ENCODE measurements at places on chromosomes 5 and 9. TPM values are rescaled to one million over a fixed set of nuclear protein-coding genes. Genes with fewer than 3 reads are reported as not detected.

The NPR3 gene
- 20.5 TPM for polyA plus RNA-seq

The F12 gene
- not detected for polyA plus RNA-seq

The HTR1A gene
- polyA plus RNA-seq, result not detected

The CDC25C gene
- not detected for polyA plus RNA-seq

The FAM151B gene
- 1.1 TPM for polyA plus RNA-seq

The CCL27 gene
- polyA plus RNA-seq, result 0.57 TPM

- H3K36me3 ChIP-seq, result no peaks in the 10 kb centered on the region
- H3K4me3 ChIP-seq, result peak overlapping the region; percentile 68
- peaks cover 14% of the 10 kb centered on the region for H3K4me1 ChIP-seq
- H3K27me3 ChIP-seq, result no peaks in the 10 kb centered on the region
- peak overlapping the region; percentile 89 for H3K27ac ChIP-seq
Measured at GRCh38 chr5:65481171-65481581, 544 bp downstream of the ADAMTS6 start.

GRCh38 chr9:120235081-120235480, 344.9 kb downstream of the CDK5RAP2 start:
- no peaks in the 10 kb centered on the region for H3K4me1 ChIP-seq
- H3K27me3 ChIP-seq, result no peaks in the 10 kb centered on the region
- no peaks in the 10 kb centered on the region for H3K36me3 ChIP-seq
- no peak overlapping the region for H3K27ac ChIP-seq

GRCh38 chr5:178069909-178070308, 43.4 kb upstream of the N4BP3 start:
- no peak for DNase-seq
- no peak overlapping the region for H3K4me3 ChIP-seq
- H3K36me3 ChIP-seq, result no peaks in the 10 kb centered on the region
- H3K27ac ChIP-seq, result no peak overlapping the region
- H3K27me3 ChIP-seq, result peaks cover 3% of the 10 kb centered on the region

DNA sequence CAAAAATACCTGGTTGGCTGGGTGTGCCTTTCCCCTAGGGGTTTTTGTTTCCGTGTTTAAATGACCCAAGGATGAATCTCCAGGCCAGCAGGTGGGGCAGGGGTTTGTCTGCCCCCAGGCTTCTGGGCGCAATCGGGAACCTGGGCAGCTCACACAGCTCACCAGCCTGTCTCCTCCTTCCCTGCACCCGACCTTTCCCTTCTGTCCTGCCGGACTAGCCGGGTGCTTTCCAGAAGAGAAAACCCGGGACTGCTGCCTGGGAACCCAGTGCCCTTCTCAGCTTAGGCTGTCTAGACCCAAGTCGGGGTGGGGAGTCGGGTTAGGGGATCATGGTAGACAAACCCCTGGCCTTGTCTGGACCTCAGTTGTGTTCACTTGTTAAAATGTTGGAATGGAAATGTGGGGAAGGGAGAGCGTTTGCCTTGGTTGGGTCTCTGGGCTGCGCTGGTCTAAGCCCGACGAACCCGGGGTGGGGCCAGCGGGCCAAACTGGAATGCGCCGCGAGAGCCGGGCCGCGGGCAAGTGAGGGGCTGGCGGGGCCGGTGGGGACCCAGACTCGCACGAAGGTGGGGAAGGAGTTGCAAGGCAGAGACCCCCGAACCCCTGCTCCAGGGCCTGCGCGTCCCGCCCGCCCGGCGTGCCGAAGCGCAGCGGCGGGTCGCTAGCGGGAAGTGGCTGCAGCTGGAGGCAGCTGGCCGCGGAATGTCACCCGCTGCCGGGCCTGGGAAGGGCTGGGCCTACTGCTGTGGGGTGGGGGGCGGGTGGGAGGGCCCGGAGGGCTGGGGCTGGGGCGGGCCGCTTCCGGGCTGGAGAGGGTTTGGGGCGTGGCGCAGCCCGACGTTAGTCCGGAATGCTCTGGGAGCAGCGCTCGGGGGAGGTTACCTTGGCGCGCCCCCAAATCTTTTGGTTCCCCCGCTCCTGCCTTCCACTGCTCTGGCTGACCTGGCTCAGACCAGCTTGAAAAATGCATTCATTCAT, 84.6 kb downstream of the DAB2IP start:
- H3K36me3 ChIP-seq, result no peaks in the 10 kb centered on the region
- peak overlapping the region; percentile 89 for H3K27ac ChIP-seq
- DNase-seq, result peak; percentile 90
- H3K4me3 ChIP-seq, result peak overlapping the region; percentile 62
- peaks cover 92% of the 10 kb centered on the region for H3K4me1 ChIP-seq

DNA sequence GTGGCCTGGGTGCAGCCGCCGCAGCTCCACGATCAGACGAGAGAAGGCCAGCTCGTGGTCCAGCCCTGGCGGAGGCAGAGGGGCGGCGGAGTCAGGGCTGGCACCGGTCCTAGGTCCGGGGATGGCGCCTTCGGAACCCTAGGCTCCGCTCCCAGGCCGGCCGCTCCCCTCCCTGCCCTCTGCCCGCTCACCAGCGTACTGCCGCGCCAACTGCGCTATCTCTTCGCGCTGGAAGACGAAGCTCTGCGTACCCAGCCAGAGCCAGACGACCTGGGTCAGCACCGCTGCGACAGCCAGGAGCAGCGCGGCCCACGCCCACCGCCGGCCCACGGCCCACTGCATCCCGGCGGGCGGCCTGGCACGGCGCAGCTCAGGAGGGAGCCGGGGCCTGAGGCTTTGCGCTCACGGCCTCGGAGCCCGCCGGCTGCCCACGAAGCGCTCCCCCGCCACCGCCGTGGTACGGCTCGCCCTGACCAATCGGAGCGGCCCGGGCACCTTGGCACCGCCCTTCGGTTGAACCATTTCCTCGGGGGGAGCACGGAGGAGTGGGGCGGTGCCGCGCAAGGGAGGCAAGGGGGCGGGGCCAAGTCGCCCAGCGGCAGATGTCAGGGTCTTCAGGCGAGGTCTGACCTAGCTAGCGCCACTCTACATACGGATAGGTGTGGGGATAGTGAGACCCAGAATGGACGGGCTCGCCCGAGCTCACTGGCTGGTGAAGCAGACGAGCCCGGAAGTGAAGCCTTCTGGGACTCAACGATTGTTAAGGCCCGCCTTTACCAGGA, at the start of gene SIGMAR1:
Gene SIGMAR1, minus strand, starts transcription at position 432 of the 782 bp plus-strand sequence. Its CDS starts 90 bp downstream, at position 342.
- no peaks in the 10 kb centered on the region for H3K27me3 ChIP-seq
- H3K36me3 ChIP-seq, result peaks cover 7% of the 10 kb centered on the region
- DNase-seq, result peak; percentile 98
- peak within 1 kb of the TSS; percentile 92 for H3K27ac ChIP-seq
- H3K4me1 ChIP-seq, result peaks cover 27% of the 10 kb centered on the region

DNA sequence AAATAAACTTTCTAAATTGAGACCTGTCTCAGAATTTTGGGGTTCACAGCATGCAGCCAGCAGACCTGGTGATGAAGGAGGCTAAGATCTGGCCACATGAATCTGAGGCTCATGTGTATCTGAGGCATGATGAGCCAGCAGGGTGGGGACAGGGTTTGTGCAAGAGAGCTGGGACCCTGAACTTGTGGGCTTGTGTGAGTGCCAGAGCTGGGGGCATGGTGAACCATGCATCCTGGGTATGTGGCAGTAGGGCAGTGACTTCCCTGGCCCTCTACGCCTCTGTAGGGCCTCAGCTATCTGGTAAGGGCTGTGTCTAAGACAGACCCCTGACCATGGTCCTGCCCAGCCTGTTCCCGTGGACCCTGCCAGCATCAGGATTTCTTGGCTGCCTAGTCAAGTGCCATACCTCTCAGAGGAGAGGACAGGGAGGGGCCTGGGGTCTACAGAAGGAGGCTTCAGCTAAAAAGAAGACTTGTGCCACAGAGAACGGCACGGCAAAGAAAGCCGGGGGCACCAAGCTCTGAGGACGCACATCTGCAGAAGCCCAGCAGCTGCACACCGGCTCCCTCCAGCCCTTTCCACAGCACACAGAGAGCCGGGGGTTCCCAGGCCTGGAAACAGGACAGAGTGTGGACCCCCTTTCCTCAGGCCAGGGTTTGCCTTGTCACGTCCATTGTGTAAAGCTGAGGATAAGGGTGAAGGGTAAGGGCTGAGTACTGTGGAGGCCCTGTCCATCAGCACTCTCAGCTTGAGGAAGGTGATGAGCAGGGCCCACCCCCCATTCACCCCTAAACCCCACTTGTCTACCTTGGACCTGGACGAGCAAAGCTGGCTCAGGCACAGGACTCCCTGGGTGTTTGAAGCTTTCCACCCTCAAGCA, 130.1 kb downstream of the MRPL36 start:
- peaks cover 22% of the 10 kb centered on the region for H3K27me3 ChIP-seq
- no peak for DNase-seq
- no peaks in the 10 kb centered on the region for H3K36me3 ChIP-seq
- no peak overlapping the region for H3K4me3 ChIP-seq

- H3K4me3 ChIP-seq, result no peak overlapping the region
- DNase-seq, result no peak
- H3K4me1 ChIP-seq, result no peaks in the 10 kb centered on the region
- H3K27me3 ChIP-seq, result no peaks in the 10 kb centered on the region
- H3K27ac ChIP-seq, result no peak overlapping the region
Measured at GRCh38 chr5:61576556-61576955, 244.5 kb downstream of the ZSWIM6 start.

- no peak overlapping the region for H3K27ac ChIP-seq
- peak overlapping the region; percentile 32 for H3K4me3 ChIP-seq
- H3K4me1 ChIP-seq, result peaks cover 45% of the 10 kb centered on the region
Measured at GRCh38 chr9:37036371-37036775, 2.3 kb upstream of the PAX5 start.

DNA sequence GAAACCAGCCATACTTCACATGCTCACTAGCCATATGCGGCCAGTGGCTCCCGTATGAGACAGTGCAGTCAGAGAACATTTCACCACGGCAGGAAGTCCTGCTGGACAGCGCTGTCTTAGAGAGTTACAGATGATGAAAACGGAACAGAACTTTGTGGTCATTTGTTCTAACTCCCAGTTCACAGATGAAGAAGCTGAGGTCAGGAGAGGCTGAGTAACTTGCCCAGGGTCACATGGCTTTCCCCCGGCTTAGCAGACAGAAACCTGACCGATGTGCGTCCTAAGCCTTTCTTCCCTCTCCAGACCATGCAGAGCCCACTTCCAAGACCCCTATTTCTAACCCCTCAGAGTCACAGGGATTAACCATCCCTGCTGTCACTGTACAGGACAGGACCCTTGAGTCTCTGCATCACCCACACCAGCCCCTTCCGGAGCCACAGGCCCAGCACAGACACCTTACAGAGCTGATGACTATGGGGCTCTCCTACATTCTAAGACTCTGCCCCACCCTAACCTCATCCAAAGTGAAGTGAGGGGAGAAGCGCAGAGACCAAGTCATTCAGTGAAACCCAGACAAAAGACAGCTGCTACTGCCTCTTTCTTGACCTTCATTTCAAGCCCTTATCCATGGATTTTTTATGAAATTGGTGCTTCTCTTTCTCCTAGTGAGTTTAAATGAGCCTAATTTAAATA, 86.9 kb downstream of the PTPN3 start:
- peaks cover 27% of the 10 kb centered on the region for H3K4me1 ChIP-seq
- H3K27me3 ChIP-seq, result no peaks in the 10 kb centered on the region
- no peak overlapping the region for H3K4me3 ChIP-seq
- peaks cover 25% of the 10 kb centered on the region for H3K36me3 ChIP-seq

GRCh38 chr9:89647366-89648128, 42.7 kb downstream of the GADD45G start:
- H3K27ac ChIP-seq, result no peak overlapping the region
- no peak for DNase-seq
- H3K36me3 ChIP-seq, result no peaks in the 10 kb centered on the region
- H3K4me3 ChIP-seq, result no peak overlapping the region
- no peaks in the 10 kb centered on the region for H3K4me1 ChIP-seq
- no peaks in the 10 kb centered on the region for H3K27me3 ChIP-seq

DNA sequence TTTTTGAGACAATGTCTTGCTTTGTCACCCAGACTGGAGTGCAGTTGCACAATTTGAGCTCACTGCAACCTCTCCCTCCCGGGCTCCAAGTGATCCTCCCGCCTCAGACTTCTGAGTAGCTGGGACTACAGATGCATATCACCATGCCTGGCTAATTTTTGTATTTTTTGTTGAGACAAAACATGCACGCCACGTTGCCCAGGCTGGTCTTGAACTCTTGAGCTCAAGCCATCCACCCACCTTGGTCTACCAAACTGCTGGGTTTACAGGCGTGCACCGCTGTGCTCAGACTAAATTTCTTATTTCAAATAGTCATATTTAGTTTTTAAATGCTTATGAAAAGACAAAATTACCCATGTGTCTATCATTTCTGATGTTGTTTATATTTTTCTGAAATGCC, 2324.1 kb downstream of the MAT2B start:
- H3K27ac ChIP-seq, result no peak overlapping the region
- no peaks in the 10 kb centered on the region for H3K4me1 ChIP-seq
- no peak overlapping the region for H3K4me3 ChIP-seq
- no peaks in the 10 kb centered on the region for H3K36me3 ChIP-seq
- H3K27me3 ChIP-seq, result no peaks in the 10 kb centered on the region

- no peak overlapping the region for H3K27ac ChIP-seq
- H3K4me1 ChIP-seq, result no peaks in the 10 kb centered on the region
- DNase-seq, result no peak
- H3K4me3 ChIP-seq, result no peak overlapping the region
- no peaks in the 10 kb centered on the region for H3K27me3 ChIP-seq
Measured at GRCh38 chr9:126472948-126473298, 140.8 kb upstream of the LMX1B start.

GRCh38 chr5:134079748-134080581, 34.5 kb upstream of the TCF7 start:
- H3K4me3 ChIP-seq, result no peak overlapping the region
- no peaks in the 10 kb centered on the region for H3K27me3 ChIP-seq
- H3K4me1 ChIP-seq, result no peaks in the 10 kb centered on the region
- no peak overlapping the region for H3K27ac ChIP-seq

DNA sequence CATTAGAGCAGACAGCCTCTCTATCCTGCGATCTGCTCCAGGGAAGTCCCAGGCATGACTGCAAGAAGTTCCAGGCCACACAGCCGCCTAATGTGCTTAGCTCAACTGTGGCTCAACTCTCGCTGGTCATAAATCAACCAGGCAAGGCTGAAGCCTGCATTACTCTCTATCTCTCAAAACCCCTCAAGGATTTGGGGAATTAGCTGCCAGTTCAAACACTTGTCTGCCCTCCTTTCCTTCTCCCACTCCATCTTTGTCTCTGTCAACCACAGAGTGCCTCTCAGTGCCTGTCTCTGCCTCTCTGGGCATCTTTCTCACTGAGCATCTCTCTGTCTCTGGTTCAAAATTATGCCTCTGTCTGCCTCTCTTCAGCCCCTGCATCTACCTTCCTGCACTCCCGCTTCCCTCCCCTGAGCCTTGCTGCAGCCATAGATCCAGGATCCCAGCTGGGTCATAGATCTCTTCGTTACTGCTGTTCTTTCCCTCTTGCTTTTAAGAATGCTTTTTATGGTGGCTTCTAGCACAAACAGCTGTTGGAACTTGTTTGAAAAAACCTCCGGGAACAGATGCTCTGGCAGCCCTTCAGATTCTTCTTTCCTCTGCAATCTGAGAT, 27.9 kb upstream of the GALNT10 start:
- no peak overlapping the region for H3K4me3 ChIP-seq
- no peak overlapping the region for H3K27ac ChIP-seq
- DNase-seq, result no peak
- H3K27me3 ChIP-seq, result no peaks in the 10 kb centered on the region

- no peaks in the 10 kb centered on the region for H3K27me3 ChIP-seq
- H3K4me3 ChIP-seq, result no peak overlapping the region
- peak overlapping the region; percentile 30 for H3K27ac ChIP-seq
- no peak for DNase-seq
Measured at GRCh38 chr5:154276261-154276972, 85.9 kb downstream of the GALNT10 start.

- H3K4me1 ChIP-seq, result no peaks in the 10 kb centered on the region
- no peak overlapping the region for H3K4me3 ChIP-seq
- no peaks in the 10 kb centered on the region for H3K27me3 ChIP-seq
- DNase-seq, result no peak
Measured at GRCh38 chr5:168312606-168313295, 21.3 kb downstream of the WWC1 start.

GRCh38 chr5:151071021-151071420, 9.8 kb downstream of the TNIP1 start:
- no peak overlapping the region for H3K27ac ChIP-seq
- peaks cover 90% of the 10 kb centered on the region for H3K4me1 ChIP-seq
- H3K4me3 ChIP-seq, result no peak overlapping the region
- DNase-seq, result no peak
- H3K27me3 ChIP-seq, result no peaks in the 10 kb centered on the region

Data from heart left ventricle (tissue), 16 donors.